NK-92 treated with Interleukin-12 subunit alpha and Interleukin-12 subunit beta, amount 100 ng/mL, for 24 hours (cell line): ENCODE measurements at places on chromosomes 6 and 20.

- peak; percentile 11 for DNase-seq
Measured at GRCh38 chr20:846894-847278, 13.4 kb downstream of the FAM110A start.

DNA sequence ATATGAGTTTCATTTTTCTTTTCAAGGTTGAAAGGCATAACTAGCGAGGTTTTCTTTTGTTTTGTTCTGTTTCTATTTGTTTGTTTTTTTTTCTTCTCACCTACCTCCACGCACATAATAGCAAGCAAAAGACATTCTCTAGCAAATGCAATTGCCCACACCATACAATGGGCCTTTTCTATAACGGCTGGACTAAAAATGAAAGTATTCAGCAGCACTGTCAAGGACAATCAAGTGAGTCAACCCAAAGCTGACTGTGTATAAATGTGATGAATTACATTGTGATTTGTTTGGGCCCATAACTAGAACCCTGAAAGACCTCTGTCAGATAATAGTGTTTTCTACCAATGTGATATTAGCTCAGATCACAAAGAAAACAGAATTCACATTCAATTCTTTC is 496.7 kb downstream of the RNF144B start:
- no peak for DNase-seq

- no peak for DNase-seq
Measured at GRCh38 chr6:74597266-74597665, 608.6 kb downstream of the COL12A1 start.

DNA sequence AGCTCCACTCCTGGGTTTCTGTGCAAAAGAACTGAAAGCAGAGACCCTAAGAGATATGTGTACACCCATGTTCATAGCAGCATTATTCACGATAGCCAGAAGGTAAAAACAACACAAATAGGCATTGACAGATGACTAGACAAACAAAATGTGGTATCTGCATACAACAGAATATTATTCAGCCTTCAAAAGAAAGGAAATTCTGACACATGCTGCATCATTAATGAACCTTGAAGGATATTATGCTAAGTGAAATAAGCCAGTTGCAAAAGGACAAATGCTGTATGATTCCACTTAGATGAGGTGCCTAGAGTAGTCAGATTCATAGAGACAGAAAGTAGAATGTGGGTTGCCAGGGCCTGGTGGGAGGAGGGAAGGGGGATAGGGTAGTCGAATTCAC is 17.8 kb downstream of the AAR2 start:
- no peak for DNase-seq

- no peak for DNase-seq
Measured at GRCh38 chr6:111683157-111683556, 77.5 kb upstream of the TRAF3IP2 start.

- DNase-seq, result no peak
Measured at GRCh38 chr6:162998777-162999176, 271.0 kb downstream of the PACRG start.

- DNase-seq, result no peak
Measured at GRCh38 chr20:25209911-25210310, 14.4 kb downstream of the ENTPD6 start.

DNA sequence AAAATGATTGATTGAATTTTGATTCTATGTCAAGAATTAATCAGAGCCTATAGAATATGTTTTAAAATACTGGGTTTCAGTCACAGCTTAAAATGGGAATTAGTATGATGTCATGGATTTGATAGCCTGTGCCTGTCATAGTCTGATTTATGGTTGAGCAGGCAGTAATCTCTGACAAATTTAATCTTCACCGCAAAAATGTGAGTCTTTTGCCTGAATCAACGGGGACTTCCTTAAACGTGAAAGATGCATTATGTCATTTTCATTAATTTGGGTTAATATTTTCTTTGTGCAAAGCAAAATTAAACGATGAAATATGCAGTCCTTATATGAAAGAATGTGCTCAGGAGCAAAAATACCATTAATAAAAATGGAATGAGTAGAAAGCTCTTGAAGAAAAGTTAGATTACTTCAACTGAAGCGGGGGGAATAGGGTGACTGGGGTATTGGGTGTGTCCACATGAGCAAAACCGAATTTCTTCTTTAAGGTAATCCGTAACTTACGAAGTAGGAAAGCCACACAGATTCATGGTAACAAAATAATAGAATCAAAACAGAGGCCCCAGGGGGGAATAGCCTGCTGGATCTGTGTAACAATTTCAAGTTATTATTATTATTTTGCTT is 339.6 kb upstream of the NOX3 start:
- no peak for DNase-seq

GRCh38 chr6:15503346-15503680 is 159.5 kb downstream of the DTNBP1 start:
- no peak for DNase-seq

DNA sequence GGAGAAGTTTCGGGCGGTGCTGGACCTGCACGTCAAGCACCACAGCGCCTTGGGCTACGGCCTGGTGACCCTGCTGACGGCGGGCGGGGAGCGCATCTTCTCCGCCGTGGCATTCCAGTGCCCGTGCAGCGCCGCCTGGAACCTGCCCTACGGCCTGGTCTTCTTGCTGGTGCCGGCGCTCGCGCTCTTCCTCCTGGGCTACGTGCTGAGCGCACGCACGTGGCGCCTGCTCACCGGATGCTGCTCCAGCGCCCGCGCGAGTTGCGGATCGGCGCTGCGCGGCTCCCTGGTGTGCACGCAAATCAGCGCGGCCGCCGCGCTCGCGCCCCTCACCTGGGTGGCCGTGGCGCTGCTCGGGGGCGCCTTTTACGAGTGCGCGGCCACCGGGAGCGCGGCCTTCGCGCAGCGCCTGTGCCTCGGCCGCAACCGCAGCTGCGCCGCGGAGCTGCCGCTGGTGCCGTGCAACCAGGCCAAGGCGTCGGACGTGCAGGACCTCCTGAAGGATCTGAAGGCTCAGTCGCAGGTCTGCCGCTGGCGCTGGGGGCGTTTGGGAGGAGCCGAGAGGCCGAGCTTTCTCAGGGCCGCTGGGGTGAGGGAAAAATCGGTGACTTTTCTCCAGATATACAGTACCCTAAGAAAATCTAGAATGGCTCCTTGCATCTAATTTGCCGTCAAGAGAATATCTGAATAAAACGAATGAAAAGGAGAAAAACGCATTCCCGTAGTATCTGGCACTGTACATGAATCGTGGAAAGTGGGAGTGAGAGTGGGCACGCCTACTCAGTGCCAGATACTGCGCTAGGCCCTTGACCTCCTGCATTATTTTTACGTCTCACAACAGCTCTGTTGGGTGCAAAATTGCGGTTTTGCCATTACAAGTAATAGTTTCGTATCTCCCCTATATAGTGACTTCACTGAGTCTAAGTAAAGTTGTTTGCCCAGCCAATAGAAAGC is 1.0 kb downstream of the CALHM6 start:
- DNase-seq, result no peak

- DNase-seq, result no peak
Measured at GRCh38 chr6:167093922-167094432, 28.9 kb upstream of the CCR6 start.

- peak; percentile 62 for DNase-seq
Measured at GRCh38 chr6:33787954-33788693, 806 bp downstream of the LEMD2 start.

GRCh38 chr20:3209946-3210317 is 634 bp downstream of the ITPA start:
- DNase-seq, result no peak

GRCh38 chr6:129508477-129509145 is 201.4 kb downstream of the ARHGAP18 start:
- DNase-seq, result no peak

GRCh38 chr20:43835944-43836508 is 78.6 kb upstream of the TOX2 start:
- no peak for DNase-seq

DNA sequence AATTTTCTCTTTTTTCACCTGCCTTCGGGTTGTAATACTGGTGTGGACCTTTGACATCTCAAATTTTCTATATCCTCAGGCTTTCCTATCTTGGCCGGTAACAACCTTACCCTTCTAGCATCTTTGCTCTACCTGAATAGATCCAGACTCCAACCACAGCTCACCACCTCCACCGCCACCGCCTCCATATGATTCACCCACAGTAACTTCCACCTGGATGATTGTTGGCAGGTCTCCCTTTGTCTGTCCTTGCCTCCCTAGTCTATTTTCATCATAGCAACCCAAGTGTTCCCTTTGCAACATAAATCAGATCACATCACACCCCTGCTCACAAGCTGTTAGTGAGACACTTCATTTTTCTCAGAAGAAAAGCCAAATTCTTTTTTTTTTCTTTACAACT is 525.8 kb upstream of the POU3F2 start:
- DNase-seq, result no peak

GRCh38 chr6:130625825-130626527 is 201.2 kb upstream of the SMLR1 start:
- no peak for DNase-seq
